ENCODE measurements at places on chromosomes 2 and 18.
A peak's percentile ranks its signal among the peaks of the same experiment; 100 is the strongest.

- DNase-seq, result no peak
Observed at GRCh38 chr2:235371018-235371417, 122.8 kb upstream of the AGAP1 start.

- DNase-seq, result no peak
Observed at GRCh38 chr2:205139822-205140463, 542.4 kb upstream of the NRP2 start.

GRCh38 chr2:30408961-30409387 is 38.1 kb upstream of the LCLAT1 start:
- DNase-seq, result no peak

DNA sequence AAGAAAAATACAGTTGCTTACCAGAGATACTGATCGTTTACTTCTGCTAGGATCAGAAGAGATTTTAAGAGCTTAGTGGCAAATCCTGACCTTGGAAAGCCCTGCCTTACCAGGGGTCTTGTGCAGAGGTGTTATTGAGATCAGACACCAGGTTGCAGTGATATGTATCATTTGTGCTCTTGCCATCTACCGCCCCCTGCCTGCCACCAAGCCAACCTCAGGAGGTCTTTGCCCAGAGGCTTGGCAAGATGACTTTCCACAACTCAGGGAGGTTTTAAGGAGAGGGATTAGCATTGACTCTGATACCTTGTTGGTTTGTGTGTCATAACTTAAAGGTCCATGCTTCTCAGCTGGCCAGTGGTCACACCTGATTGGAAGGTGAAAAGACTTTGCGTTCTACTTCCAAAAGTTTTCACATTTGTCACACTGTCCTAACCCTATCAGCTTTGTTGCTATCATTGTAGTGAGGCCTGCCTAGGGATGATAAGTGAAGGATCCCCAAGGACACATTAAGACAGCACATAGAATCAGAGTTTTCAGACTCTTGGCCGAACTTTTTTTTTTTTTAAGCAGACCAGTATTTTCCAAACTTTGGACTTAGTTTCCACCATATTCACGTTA is 46.2 kb upstream of the MGAT5 start:
- DNase-seq, result peak; percentile 76

DNA sequence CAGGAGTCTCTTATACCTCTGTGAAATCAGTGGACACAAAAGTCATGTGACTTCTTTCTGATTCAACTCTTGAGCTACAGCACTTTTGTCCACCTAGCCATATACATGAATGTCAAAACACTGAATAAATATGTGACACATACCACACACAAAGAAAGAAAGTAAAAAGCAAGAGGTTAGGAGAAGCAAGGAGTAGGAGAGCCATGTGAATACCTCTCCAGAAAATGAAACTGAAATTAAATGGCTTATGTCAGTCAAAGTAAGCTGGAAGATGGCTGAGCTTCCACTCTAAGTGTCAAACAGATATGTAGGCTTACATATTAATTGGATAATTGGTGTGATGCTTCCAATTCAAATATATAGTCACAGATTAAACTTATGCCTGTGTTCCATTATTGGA is 1050.5 kb downstream of the BCL11A start:
- no peak for DNase-seq

GRCh38 chr2:45009303-45009927 is at the start of gene SIX2:
Gene SIX2, minus strand, starts transcription at chr2:45009452. Its CDS starts 342 bp downstream, at chr2:45009110.
- DNase-seq, result peak; percentile 42

- DNase-seq, result no peak
Observed at GRCh38 chr2:187319441-187320108, 128.5 kb downstream of the CALCRL start.

GRCh38 chr18:76982038-76982437 is 150.5 kb downstream of the MBP start:
- peak; percentile 10 for DNase-seq

DNA sequence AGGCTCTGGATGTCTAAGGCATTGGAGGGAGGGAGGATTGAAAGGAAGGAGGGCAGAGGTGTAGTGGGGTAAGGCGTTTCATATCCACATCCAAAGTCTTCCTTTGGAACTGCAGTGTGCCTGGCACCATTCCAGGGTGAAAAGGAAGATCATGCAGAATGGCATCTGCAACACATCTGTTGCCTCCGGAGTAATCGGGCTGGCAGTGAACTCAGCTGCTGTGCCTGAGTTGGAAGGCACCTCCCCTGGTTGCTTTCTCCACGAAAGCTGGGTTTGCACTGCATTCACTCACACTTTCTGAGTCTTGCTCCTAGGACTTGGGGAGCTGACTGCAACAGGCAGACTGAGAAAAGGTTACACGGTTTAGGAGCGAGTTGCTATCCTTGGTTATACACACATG is 30.3 kb upstream of the SEC11C start:
- DNase-seq, result no peak

DNA sequence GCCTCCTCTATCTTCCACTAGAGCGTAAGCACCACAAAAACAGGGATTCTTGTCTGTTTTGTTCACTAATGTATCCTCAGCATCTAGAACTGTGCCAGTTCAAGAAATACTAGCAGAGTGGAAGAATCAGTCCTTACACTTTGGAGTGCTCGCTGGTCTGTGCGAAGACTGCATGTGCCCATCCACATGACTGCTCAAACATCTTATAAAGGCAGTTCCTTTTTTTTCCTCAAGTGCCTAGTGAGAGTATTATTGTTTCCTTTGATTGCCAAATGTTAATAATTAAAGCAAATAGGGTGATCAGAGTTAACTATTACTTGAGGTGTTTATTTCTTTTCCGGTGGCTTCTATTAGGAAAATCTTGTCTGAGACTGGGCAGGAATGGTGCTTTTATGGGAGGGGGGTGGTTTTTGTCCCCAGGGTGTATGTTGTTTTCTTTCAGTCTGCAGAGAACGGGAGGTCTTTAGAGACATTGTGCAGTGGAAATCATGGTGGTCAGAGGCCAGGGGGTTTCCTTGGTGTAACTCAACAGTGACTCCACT is 45.6 kb upstream of the ITGB6 start:
- DNase-seq, result no peak

DNA sequence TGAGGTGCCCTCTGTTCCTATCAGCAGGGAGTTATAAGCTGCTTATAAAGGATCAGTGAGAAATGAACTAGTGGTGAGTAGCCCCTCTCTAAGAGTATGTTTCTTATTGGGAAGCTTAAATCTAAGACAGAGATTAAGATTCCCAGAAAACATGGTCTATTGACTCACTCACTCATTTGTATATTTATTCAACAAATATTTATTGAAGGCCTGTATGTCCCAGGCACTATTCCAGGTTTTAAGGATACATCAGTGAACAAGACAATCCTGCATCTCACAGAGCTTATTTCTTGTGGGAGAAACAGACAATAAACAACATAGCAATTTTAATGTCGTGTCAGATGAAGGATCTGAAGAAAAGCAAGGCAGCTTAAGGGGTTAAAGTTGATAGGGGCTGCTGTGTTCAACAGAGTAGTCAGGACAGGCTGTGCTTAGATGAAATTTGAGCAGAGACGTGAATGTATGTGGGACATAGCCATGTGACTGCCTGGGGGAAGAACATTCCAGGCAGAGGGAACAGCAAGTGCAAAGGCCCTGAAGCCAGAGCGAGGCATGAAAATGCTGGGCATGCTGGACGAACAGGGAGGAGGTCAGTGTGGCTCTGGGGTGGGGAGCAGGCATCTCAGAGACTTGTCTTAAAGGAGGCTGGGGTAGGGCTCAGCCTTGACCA is 14.8 kb upstream of the PSD4 start:
- no peak for DNase-seq

DNA sequence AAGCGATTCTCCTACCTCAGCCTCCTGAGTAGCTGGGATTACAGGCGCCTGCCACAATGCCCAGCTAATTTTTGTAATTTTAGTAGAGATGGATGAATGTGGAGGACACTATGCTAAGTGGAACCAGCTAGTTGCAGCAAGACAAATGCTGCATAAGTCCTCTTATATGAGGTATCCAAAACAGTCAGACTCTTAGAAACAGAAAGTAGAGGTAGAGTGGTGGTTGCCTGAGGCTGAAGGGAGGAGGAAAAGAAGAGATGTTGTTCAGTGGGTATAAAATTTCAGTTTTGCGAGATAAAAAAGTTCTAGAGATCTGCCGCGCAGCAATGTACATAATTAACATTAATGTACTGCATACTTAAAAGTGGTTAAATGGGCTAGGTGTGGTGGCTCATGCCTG is 145.3 kb upstream of the SPRED2 start:
- DNase-seq, result no peak

Data from activated T-cell treated with anti-CD3 and anti-CD28 coated beads, Interleukin-2, amount 50 U/mL, for 48 hours (primary cell).